GM12865 (cell line): ENCODE measurements at places on chromosomes 11 and 22.

- no peak for DNase-seq
These were observed 368.7 kb upstream of the TENM4 start for GRCh38 chr11:79809487-79809886.

- DNase-seq: no peak
These were observed 85.2 kb downstream of the RELT start for GRCh38 chr11:73461335-73461840.

DNA sequence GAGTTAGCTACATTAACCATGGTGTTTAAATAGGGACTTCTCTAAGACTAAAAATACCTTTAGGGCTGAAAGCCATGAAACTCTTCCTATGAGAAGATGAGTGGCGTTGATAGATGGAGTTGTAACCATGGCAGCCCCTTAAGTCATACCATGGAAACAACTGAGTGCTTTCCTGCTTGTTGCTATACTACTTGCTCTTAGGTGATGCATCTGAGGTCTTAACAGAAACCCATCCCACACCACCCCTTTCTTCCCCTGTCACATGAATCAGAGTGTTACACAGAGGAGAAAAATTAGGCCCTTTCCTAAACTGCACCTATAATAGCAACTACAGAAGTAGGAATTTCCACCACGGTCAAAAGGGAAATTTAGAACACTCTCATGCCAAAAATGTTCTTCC, 64.3 kb upstream of the ZC3H12C start:
- peak; percentile 45 for DNase-seq

GRCh38 chr11:13777341-13777985, 109.0 kb downstream of the FAR1 start:
- no peak for DNase-seq

GRCh38 chr11:16804104-16804947, 65.9 kb downstream of the C11orf58 start:
- no peak for DNase-seq

DNA sequence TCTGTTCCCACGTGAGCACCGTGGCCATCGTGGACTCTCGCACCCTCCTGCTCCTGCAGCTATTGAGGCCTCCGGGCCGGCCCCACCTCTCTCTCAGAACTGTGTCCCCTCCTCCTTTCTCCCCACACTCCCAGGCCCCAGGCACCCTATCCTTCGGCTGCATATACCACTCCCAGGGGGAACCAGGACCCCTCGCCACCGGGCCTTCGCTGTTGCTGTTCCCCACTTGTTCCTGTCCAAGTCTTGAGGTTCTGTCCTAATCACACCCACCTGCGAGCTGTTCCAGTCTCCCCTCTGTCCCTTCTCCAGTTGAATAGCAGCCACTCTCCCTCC, 43.0 kb upstream of the CDON start:
- no peak for DNase-seq

DNA sequence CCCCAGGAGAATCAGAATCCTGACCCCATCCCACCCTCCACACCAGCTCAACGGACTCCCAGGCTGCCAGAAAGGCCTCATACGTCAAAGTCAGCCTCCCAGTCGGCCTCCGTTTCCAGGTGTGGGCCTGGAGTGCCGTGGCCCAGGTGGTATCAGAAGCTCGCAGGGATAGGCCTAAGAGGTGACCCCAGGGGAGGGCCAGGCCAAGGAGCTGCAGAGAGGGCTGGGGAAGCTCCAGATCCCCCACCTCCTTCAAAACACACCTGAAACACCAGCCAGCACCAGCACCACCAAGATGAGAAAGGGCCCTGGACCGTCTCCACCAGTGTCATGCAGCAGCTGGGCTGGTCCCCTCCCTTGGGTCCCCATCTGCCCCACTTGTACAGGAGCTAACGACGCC, 20.3 kb downstream of the ASCL2 start:
- DNase-seq: no peak

- no peak for DNase-seq
These were observed 128.0 kb upstream of the FGF3 start for GRCh38 chr11:69947059-69947792.

DNA sequence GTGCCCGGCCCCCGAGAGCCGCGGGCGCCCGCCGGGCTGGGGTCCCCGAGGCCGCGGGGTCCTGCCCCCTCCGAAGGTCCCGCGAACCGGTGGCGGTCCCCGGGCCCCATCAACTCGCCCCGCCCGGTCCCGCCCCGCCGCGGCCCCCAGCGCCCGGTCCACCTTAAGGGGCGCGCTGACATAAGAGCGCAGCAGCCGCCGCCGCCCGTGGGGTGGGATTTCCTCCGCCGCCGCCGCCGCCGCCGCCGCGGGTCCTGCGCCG, at the start of gene ZDHHC8:
Gene ZDHHC8, plus strand, starts transcription at position 208 of the 262 bp plus-strand sequence. CDS start 144 bp downstream, outside the sequence.
- peak; percentile 42 for DNase-seq

DNA sequence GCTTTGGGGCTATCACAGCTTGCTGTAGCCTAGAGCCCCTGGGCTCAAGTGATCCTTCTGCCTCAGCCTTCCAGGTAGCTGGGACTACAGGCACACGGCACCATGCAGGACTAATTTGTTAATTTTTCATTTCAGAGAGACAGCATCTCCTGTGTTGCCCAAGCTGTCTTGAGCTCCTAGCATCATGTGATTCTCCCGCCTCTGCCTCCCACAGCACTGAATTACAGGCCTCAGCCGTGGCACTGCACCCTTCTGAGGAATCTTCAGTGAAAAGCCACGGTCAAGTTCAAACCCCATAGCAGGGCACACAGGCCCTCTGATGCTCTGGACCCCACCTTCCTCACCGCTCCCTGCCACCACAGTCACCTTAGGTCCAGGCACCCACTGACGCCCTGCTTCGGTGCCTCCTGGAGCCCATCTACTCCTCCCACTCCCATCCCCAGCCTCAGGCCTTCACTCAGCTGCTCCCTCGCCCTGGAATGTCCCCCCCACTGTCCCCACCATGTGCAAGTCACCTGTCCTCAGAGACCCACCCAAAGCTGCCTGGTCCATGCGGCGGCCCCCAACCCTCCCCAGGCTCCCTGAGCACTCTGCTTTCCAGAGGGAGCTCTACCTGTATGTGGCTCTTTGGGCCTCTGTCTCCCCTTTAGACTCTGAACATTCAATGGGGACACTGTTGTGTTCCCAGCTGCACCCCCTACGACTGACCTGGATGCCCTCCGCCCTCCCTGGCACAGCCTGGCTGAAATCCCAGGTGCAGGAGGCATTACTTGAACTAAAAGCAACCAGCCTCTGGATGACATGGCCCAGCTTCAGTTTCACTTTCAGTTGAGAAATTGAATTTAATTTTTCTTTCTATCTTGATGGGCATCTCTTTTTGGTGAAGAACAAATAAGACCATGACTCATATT, 1.6 kb downstream of the APOL2 start:
- DNase-seq: peak; percentile 40

DNA sequence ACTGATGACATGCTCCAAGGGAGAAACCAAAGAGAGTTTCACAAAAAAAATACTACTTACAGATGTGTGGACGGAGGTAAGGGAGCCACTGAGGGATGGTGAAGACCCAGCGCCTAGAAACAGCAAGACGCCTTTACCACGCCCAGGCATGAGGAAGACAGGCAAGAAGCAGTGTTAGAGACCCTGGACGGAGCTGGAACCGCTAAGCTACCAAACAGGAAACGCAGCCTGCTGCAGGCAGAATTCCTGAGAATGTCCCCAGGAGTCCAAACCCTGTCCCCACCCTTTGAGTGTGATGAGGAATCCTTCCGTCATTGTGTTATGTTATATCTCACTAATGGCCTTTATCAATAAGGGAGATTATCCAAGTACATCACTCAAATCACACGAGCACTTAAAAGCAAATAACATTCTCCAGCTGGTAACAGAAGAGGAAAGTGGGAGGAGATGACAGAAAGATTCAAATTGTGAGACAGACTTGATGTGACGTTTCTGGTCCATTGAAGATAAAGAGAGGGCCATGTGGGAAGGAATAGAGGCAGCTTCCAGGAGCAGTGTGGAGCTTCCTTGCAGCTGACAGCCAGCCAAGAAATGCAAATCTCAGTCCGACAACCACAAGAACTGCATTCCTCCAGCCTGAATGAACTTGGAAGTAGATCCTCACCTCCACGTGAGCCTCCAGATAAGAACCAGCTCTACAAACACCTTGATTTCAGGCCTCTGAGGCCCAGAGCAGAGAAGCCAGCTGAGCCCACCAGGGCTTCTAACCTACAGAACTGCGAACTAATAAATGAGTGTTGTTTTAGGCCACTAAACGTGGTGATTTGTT, 19.1 kb downstream of the FAM181B start:
- no peak for DNase-seq

DNA sequence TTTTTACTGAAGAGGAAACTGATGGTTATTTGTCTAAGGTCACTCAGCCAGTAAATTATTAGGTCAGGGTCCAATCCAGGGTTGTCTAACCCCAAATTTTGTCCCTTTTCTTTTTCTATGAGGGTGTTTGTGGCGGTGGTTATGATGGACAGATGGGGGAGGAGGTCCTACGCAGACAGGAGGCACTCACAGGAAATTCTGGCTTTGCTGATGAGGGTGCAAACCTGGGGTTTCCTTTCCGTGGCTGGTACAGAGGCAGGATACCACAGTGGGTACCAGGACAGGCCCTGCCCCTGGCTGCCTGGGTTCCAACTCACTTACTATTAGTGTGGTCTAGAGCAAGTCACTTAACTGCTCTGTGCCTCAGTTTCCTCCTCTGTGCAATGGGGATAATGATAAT, 91.0 kb downstream of the RRM1 start:
- no peak for DNase-seq

DNA sequence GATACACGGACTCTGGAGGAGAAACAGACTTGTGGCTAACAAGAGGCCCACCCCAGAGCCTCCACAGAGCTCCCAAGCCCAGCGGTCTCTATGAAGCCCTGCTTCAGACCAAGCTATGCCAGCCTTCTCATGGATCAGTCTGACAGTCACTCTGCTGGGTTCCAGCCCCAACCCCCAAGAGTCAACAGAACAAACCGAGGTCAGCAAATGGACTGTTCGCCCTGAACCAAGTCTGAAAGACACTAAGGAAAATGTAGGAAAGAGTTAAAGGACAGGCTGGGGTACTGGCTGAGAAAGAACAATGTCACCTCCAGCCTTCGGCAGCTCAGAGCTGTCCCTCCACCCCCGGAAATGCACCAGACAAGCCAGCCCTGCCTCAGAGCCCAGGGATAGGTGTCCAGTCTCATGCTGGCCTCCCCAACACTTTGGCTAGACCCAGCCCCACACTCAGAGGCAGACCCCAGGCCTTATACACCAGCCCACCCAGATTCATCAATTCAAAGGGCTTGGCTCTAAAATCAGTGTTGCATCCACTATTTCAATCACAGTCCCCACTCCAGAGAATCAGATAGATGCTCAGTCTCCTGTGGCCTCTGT, 3.8 kb downstream of the ARFGAP2 start:
- DNase-seq: no peak

DNA sequence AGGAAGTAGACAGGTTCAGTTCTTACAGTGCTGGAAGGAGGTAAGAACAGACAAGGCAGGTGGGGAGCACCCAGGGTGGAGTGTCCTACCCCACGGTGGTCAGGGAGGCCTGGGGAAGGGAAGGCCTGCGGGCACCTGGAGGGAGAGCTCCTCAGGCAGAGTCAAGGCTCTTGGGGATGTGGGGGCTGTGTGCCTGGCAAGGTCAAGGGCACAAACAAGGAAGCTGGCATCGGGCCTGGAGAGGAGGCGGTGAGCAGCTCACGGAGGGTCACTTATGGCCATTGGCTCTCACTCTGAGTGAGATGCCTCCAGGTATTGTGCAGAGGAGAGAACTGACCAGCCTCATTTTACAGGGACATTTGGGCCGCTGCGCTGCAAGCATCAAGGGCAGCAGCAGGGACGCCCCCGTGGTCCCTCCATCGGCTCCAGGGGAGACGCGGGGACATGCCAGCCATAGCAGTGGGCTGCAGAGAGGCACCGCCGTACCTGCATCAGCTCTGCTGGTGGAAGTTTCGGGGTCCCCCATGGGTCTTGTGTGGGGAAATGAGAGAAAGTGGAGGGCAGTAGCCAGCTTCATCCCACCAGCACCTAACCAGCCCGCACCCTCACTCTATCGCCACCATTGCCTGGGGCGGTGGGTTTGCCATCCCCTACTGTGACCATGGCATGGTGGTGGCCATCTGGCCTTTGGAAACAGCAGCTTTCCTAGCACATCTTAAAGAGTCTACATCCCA, 37.5 kb upstream of the RTL6 start:
- DNase-seq: no peak

GRCh38 chr11:74474316-74474715, 7.0 kb upstream of the KCNE3 start:
- DNase-seq: no peak

GRCh38 chr11:70862093-70862492, 390.3 kb downstream of the SHANK2 start:
- DNase-seq: no peak

DNA sequence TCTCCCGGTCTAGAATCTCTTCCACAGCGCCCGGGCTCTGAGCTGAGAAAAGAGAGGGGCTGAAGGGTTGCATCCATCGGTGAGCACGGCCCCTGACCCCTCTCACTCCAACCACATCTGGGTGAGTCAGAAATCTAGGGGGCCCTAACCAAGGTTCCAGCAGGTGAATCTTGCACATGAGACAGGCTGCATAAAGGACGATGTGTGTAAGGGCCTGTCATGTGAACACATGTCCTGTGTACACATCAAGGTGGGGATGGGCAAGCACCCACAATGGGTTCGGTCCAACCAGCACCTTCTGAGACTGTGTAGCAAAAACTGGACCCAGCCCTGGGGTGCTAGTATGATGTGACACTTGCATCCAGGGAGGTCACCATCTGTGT, 1.2 kb downstream of the BET1L start:
- peak; percentile 8 for DNase-seq

DNA sequence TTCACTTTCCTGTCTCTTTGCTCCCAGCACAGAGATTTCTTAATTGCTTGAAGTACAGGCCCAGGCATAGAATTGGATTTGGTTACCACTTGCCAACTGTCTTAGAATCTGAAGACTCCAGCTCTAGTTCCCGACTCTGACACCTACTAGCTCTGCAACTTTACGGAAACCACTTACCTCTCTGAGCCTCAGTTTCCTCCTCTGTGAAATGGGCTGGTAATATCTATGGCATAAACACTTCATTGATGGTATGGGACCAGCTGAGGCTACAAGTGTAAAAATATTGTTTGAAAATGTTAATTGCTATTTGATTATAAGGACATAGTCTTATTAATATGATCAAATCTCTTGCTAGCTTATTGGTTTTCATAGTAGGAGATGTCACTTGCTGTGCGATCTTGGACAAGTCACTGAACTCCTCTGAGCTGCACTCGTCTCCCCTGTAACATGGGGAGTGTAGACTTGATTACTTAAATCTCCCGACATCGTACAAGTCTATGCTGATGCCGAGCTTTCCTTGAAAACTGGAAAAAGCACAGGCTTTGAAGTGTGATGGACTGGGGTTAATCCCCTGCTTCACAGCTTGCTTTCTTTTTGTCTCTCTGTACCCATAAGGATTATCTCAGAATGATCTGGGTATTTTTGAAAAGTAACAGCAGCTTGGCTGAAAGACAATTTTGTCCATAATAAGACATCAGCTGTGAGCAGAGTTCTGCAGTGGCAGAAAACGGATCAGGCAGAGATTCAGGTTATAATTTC, 11.8 kb upstream of the E2F8 start:
- no peak for DNase-seq
